Left renal cortex interstitium (tissue), 4 donors: ENCODE measurements at places on chromosomes 7 and 10. TPM values are rescaled to one million over a fixed set of nuclear protein-coding genes. Genes with fewer than 3 reads are reported as not detected.

DNA sequence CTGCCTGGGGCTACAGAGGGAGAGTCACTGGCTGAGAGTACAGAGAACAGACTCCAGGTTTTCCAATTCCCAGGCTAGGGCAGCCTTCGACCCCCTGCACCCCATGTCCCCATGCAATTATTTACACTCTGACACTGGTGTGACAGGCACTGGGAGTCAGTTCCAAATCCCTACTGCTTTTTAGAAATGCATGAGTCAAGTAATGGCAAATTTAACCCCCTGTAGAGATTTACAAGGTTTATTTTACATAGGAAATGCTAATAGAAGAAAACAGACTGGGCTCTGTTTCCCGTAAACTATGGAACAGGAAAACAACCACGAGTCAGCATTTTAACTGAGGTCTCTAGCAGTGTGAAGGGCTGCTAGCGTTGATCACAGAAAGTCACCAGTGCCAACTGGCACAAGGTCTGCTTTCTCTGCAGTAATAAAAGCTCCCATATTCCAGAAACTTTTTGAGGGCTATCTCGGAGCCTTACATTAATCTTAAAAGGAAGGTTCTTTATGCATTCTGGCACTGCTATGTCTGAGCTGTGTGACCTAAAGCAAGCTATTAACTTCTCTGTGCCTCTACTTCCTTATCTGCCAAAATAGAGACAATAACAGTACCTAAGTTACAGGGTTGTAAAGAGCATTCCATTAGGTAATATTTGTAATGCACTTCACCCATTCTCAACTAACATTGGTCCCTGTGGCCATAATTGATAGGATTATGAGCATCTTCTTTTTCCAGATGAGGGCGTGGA is 28.2 kb downstream of the NOD1 start:
- DNase-seq = no peak

GRCh38 chr10:131445623-131446022 is 134.1 kb upstream of the TCERG1L start:
- DNase-seq = no peak

DNA sequence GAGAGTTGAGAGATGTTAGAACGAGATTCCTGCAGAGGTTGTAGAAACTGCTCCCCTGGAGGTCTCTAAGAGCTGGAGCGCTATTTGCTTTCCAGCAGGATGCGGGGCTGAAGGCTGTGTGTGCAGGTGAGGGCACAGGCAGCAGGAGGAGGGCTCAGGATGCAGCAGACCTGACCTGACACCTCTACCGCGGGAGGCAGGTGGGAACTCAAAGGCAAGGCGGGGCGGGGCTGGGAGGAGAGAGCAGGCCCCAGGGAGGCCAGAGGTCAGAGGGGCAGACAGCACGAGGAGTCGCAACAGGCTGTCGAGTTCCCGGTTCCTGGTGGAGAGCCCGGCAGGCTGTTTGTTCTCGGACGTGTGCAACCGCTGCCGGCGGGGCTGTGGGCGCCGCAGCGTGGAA is 7.9 kb upstream of the CRTAC1 start:
- DNase-seq = no peak

- DNase-seq = peak; percentile 75
These were observed 104.0 kb downstream of the TRIL start for GRCh38 chr7:28853834-28854749.

Gene OR2A7
- polyA plus RNA-seq = 7.6 TPM

Gene ADAM22
- polyA plus RNA-seq = 13.1 TPM

DNA sequence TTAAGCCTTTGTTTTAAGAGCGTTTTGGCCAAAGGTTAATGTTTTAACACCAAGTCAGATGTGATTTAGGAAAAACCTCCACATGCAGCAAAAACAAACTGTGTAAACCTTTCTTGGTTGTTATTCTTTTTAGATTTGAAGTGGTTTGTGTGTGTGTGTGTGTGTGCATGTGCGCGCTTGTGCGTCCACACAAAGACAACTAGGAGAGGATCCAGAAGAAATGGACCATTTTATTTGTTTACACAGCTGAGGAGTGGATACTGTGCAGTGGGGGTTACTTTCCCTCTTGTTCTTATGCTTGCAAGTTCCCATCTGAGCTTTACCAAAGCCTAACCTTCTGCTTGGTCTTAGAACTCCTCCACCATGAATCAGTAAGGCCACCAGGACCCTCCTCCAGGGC is 20.0 kb downstream of the TCF7L2 start:
- DNase-seq = no peak

GRCh38 chr10:12561307-12561706 is 212.0 kb downstream of the CAMK1D start:
- DNase-seq = no peak

Gene GPC2
- 16.5 TPM for polyA plus RNA-seq

Gene STAMBPL1
- 2.1 TPM for polyA plus RNA-seq

GRCh38 chr7:50542132-50542531 is 23.1 kb downstream of the DDC start:
- DNase-seq = no peak

Gene ABCA13
- 0.76 TPM for polyA plus RNA-seq

DNA sequence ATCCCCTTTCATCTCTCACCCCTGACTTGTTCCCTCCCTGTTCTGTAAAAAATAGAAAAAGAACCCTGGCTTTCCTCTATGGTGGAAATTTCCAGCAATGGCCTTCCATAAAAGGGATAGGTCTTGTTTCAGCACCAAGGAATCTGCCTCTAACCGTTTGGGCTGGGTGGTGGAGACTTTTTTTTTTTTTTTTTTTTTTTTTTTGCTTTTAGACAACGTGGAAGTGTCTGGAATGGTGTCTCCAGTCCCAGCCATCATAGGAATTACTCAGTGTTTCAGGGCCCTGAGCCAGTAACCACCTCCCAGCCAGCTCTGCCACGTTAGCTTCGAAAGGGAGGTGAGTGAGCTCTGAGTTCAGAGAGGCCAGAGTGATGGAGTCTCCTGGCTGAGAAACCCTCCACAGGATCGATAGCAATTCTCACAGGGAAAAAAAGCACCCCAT is 97.3 kb upstream of the COL1A2 start:
- no peak for DNase-seq

GRCh38 chr7:2116448-2116810 is 116.3 kb downstream of the MAD1L1 start:
- DNase-seq = no peak
